H4 (cell line): ENCODE measurements at places on chromosomes 16 and 17.
A peak's percentile ranks its signal among the peaks of the same experiment; 100 is the strongest.

GRCh38 chr16:4420505-4421105, 4.2 kb upstream of the CORO7 start:
- DNase-seq = no peak

DNA sequence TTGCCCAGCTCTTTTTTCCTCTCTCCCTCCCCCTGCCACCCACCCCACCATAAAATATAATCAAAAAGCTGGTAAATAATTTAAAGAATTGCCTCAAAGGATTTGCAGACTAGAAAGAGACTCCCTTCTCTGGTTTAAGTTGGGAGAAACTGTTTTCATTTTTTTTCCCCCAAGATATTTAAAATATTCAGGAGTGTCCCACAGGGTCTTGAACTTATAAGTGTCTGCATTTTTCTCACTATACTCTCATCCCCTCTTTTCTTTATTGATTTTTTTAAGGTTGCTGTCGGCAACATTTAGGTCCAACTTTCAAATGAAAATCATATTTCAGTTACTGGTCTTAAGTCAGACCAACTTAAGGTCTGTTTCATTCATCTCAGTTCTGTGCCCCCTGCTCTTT, 210.2 kb downstream of the MSI2 start:
- DNase-seq = no peak

DNA sequence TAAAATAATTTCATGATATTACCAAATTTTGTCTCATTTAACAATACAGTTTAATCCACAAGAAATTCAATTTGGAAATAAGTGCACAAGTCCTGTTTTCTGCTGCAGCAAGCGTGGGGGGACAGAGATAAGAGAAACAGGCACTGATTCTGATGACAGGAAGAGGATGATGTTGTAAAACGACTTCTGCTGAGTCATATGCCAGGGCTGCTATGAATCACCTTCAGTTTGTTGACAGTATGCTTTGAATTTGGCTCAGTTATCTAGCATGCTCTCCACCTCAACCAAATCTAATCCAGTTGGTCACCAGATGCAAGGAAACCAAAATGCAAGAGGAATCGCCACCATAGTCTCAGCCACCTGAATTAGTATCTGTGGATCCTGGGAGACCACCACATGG, 244.1 kb upstream of the MON1B start:
- DNase-seq = peak; percentile 81

GRCh38 chr16:48125888-48126287, 29.9 kb downstream of the ABCC12 start:
- DNase-seq = no peak

DNA sequence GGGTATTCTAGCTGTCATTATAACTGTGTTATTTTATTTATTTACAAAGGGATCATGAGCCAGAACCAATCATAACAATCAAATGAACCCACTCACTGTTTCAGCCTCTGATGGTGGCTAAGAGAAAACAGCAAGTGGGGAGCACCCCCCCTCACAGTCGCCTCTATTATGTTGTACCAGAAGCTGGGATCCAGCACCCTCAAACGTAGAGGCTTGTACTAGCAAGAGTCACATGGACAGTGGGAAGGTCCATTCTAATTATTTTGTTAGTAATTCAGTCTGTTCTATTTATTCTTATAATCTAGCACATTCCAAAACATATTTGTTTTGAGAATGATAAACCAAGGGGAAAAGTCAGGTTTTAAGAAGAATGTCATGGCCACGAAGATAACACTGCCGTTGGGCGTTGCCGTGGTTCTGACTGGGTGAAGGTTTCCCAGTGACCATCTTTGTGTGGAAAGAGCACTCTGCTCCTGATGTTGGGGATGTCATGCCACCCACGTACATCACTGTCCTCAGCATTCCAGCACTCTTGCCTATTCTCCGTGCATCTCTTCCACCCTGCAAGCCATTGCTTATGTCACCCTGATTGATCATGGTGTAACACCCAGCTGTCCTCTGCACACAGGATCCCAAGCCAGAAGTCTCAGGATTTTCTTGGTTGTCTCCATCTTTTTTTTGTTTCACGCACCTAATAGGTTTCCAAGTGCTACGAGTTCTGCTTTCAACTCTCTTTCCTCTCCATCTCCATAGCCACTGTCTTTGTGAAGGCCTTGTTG, 205.8 kb downstream of the PRKCA start:
- no peak for DNase-seq
